Hematopoietic multipotent progenitor cell treated with erythropoietin and hydrocortisone succinate and interleukin-3 and kit ligand, for 6 days (in vitro differentiated cells): ENCODE measurements at places on chromosomes 11 and 22.

DNA sequence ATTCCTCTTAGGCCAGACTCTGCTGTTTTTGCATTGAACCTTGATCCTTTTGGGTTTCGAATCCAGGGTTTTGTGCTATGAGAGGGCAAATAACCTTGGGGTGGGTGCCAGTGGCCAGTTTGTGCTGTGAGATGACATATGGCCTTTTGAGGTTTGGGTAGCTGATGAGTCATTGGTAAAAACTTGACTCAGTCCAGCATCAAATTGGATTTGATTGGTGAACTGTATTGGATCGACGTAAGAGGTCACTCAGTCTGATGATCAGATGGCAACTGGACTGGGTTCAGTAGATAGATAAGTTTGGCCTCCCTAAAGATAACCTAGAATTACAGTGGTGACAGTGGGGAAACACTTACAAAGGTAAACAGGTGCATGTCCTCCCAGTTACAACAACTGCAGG is 41.0 kb upstream of the XKR3 start:
- DNase-seq, result no peak

DNA sequence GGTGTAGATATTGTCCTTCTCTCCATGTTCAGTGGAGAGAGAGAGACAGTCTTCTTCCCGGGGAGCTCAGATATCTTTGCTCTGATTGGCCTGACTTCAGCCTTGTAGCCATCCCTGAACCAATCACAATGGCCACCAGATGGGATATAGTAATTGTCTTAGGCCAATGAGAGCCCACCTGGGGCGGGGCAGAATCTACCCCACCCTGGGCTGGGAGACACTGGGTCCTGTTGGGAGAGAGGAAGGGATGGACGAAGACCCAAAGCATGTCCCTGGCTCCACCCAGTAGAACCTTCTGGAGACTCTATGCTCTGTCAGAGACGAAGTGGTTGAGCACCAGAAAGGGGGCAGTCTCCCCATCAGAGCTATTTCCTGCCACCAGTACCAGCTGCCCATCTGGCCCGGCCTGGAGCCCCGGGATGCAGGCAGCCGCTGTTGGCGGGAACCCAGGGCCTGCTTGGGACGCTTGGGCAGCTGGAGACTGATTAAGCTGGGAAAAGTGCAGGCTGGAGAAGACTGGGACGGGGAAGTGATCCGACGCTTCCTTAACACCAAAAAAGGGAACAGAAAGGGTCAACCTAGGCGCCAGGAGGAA is 31.6 kb upstream of the CBX7 start:
- DNase-seq, result no peak

DNA sequence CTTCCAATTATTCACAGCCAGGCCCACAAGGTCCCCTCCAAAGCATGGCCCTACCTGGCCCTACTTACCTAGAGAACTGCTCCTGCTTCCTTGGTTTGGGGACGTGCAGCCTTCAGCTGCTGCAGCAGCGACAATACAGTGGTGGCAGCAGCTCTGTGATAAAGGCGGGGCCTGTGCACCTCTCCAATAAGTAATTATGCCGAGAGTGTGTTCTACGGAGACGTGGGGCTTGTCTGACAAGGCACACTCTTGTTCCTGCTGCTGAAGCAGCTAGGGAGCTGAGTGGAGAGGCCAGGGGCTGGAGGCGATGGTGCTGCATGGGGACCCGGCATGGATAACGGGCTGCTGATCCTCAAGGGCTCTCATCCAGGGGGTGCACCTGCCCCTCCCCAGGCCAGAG is 98.0 kb upstream of the THY1 start:
- DNase-seq, result no peak

- no peak for DNase-seq
Measured at GRCh38 chr11:33358150-33358831, 101.1 kb downstream of the HIPK3 start.

GRCh38 chr11:14669499-14669898 is 25.9 kb downstream of the PDE3B start:
- DNase-seq, result no peak

GRCh38 chr11:88494848-88495247 is 157.3 kb upstream of the CTSC start:
- peak; percentile 13 for DNase-seq

DNA sequence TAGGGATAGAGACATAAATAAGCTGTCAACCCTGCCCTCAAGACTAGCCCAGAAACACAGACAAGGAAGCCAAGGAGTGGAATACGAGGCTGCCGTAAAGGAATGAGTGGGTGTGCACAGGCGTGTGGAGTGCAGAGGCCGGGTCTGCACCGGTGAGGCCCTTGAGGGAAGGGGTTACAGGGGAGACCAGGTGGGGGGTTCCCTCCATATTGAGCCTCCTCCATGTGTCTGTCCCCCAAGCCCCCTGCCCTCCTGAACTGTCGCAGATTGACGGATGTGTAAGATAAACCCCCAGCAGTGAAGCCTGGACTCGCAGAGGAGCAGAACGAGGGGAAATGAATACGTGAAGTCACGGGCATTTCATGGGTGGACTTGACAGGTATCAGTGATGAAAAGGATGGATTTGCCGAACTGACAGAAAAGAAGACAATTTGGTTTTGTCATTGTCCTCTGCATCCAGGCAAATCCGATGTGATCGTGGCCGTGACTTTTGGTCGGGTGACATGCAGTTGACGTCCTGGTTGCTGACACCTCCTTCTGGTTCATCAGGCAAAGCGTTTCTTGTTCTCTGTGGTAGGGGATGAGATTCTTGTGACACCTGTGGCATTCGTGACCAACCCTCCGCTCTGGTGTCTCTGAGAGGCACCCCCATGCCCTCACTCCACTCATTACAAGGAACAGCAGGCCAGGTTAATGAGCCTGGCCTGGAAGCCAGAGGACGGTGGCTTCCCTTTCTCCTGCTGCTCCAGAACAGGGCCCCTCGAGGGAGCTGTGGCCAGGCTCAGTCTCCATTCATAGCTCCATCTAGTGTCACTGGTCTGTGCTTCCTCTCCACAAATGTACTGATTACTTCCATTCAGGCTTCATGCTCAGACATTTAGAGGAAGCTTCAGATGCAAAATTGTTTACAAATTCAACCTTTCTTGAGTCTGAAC is 223.1 kb upstream of the B3GAT1 start:
- DNase-seq, result no peak

- DNase-seq, result no peak
Measured at GRCh38 chr11:96113193-96113681, 189.3 kb upstream of the MTMR2 start.

- no peak for DNase-seq
Measured at GRCh38 chr11:122344215-122344614, 228.2 kb upstream of the BLID start.

GRCh38 chr11:77801477-77801876 is 19.0 kb downstream of the RSF1 start:
- DNase-seq, result no peak

GRCh38 chr11:61688365-61689163 is 8.4 kb downstream of the DAGLA start:
- no peak for DNase-seq

DNA sequence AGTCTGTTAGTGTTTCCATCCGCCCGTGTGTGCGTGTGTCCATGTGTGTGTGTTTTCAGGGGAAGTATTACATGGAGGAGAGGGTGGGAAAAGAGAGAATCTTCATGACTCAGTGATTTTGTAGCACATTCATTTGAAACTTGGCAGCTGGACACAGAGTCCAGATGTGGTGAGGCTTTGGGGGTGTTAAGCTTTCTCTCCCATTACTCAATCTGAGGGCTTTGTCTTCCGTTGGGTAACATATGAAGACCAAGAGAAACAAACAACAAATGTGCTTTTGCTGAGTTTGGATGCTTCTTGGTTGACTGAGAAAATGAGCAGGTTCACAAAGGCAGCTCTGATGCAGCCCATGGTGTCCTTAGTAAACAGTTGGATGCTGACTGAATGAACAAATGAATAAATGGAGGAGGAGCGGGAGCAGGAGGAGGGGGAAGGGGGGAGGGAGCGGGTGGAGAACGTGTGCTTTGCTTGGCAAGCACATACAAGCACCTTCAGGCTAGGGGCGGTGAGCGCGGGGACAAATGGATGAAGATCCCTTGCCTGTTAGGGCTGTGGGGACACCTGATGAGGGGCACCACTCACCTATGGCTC is 104.3 kb downstream of the ST3GAL4 start:
- no peak for DNase-seq

GRCh38 chr11:72413914-72414628 is 20.3 kb downstream of the CLPB start:
- DNase-seq, result peak; percentile 93

GRCh38 chr11:97354576-97354975 is 964.8 kb downstream of the JRKL start:
- DNase-seq, result no peak

- no peak for DNase-seq
Measured at GRCh38 chr11:62266558-62266957, 3.4 kb upstream of the SCGB2A2 start.

DNA sequence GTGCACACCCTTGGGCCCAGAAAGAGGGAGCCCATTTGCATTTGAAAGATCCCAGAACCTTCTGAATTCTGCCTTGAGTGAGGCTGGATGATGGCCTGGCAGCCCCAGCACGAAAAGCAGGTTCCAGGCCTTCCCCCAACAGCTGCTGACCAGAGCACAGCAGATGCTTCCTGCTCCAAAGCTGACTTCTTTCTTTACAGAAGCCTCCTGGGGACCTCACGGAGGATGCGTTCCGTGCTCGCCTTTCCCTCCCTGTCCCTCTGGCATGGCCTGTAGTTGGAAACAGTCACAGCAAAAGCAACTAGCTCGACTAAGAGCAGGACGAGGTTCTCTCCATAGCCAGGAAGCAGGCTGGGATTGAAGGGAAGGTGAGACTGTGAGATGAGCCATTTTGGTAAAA is 107.7 kb upstream of the B3GAT1 start:
- no peak for DNase-seq

DNA sequence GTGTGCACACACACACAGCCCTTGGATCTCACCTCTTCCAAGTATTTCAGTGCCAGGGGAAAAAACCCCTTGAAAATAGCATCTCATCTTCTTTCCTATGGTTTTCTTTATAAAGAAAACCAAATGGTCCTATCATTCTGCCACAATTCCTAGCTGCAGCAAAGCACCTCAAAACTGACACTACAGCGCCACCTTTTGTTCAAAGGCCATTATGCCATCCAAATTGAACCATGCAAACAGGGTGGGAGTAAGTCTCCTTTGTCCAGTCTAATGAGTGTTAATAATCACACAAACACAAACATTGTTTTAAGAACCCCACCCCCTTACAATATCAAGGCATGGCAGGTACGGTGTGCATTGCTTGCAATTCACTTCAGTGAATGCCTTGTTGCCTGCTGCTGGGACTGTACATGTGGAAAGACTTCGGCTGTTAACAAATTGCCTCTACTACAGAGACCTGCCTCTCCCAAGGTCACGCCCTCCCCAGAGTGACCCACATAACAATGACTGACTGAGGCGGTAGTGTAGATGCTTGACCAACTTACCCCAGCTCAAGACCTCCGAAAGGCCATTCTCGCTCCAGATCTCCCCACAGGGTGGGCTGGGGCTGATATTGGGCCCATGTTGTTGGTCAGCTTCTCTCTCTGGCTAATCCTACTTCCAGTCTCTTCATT is 31.7 kb downstream of the FAM181B start:
- peak; percentile 68 for DNase-seq

- DNase-seq, result no peak
Measured at GRCh38 chr11:113771964-113772363, 1.5 kb downstream of the ZW10 start.

GRCh38 chr11:64358907-64359711 is at the start of gene RPS6KA4:
RPS6KA4 (plus strand) TSS chr11:64359162; CDS start chr11:64359236, 74 bp downstream.
- DNase-seq, result peak; percentile 80

DNA sequence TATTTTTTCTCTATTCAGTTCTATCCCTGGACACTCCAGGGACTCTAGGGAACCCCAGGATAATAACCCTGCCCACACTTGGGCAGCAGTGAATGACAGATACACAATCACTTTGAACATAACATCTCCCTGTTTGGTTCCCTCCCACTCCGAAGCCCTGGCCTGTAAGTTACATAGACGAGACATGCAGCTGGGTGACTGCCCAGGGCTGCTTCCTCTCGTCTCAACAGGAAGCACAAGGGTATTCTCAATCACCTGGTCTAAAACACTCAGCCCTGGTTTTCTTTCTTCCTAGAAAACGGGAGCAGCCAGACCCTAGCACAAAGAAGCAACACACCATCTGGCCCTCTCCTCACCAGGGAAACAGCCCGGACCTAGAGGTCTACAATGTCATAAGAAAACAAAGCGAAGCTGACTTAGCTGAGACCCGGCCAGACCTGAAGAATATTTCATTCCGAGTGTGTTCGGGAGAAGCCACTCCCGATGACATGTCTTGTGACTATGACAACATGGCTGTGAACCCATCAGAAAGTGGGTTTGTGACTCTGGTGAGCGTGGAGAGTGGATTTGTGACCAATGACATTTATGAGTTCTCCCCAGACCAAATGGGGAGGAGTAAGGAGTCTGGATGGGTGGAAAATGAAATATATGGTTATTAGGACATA is 19.4 kb downstream of the LAYN start:
- no peak for DNase-seq

DNA sequence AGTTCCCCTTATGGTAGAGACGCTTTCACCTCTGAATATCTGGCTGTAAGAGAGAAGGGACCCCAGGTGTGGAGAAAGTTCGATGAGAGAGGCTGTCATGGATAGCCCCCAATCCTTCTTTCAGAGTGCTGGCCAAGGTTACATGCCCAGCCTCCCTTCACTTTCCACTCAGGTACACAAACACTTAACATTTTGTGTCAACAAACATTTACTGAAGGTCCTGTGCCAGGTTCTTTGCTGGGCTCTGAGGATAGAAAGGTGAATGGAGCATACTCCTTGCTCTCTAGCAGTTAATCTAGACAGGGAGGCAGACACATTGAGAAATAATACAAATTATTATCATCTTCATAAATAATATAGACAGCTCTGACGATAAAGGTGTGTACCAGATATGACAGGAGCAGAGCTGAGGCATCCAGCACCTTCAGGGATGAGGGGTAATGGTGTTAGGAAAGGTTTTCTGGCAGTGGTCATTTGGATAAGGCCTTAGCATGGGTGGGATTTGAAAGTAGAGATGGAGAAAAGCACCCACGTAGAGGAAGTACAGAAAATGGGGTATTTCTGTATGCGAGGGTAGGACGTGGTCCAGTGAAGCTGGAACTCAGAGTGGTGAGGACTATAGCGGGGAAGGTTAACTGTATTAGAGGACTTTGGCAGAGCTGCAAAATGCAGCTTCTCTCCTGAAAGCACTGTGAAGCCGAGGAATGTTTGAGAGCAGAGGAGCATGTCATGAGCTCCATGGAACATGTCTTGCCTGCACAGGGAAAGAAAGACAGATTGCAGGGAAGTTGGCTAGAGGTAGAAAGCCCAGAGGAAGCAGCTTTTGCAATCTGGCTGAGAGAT is 19.6 kb downstream of the PPFIBP2 start:
- no peak for DNase-seq

DNA sequence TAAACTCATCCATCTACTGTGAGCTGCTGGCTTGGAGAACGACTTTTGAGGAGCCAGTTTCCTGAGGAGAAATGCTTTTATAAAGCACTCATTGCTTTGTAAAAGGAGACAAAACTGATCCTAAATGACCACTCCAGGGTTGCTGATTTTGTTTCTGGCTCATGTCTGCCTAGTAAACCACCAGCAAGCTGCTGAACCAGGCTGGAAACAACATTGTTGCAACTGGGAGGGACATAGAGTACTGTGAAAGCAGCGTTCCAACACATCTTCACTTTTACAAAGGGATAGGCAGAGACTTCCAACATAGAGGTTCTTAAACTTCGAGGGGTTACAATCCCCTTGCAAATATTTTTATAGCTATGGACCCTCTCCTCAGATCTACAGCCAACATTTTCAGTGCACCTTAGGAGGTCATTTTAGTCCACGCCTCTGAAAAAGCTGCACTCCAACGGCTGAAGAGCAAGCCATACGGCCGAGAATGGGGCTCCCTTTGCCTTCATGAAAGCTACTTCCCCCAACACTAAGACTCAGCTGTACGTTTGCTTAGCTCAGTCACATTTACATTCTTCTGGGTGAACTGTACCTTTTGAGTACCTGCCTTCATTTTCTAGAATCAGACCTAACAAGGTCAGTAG is 54.7 kb downstream of the PANX1 start:
- no peak for DNase-seq
